ENCODE measurements at places on chromosomes 4 and X.

- no peak for DNase-seq
These were observed 1054.9 kb upstream of the DIAPH2 start for GRCh38 chrX:95629737-95630136.

- no peak for DNase-seq
These were observed 31.9 kb downstream of the APLN start for GRCh38 chrX:129622757-129623301.

GRCh38 chr4:61527888-61528287 is 327.8 kb downstream of the ADGRL3 start:
- no peak for DNase-seq

DNA sequence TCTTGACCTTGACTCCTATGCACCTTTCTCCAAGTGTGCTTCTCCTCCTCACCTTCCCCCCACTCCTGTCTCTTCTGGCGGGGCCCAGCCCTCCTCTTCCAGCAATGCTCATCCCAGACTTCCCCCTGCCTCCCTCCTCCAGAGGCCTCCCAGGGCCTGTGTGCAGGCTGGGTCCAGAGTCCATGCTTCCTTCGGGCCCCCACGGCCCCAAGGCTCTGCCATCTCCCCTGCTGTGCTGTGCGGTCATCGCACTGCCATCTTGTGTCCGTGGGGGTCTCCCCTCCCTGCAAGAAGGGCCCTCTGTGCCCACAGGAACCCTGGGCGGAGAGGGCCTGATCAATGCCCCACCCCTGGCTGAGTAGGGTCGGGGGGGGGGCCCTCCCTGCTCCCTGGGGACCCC is 27.3 kb downstream of the ATP2B3 start:
- no peak for DNase-seq

DNA sequence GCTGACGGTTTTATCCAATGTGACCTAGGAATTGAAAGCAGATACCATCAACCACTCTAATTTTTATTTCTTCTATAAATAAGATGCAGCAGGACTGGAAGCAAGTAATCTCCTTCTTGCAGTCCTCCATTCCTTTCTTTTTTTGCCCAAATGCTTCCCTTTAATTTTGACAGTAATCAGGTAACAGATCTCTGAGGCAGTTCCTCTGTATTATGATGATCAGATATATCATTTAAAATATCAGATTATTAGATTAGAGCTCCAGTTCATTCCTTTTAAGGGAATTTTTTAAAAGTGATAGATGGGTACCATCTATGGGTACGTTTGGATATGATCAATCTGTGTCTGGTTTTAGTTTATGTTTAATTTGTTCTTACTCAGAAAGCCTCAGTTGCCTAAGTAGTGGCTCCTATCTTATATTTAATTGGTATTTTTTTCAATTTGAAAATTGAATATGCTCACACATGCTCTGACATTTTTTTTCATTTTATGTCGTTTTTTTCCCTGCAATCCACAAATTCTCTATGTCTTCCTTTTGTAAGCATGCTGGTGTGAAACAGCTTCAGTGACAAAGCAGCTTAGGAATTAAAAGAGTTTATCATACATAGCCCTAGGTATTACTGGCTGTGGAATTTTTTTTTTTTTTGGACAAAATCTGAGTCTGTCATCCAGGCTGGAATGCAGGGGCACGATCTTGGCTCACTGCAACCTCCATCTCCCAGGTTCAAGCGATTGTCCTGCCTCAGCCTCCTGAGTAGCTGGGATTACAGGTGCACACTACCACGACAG is 73.7 kb upstream of the ANK2 start:
- no peak for DNase-seq

- DNase-seq: no peak
These were observed 36.9 kb downstream of the PARM1 start for GRCh38 chr4:74969507-74970474.

- DNase-seq: no peak
These were observed 86.9 kb upstream of the MAGEB16 start for GRCh38 chrX:35711281-35711680.

GRCh38 chr4:185261946-185262345 is 52.5 kb downstream of the SNX25 start:
- DNase-seq: no peak

All from NCI-H1105 (cell line).